ENCODE measurements at places on chromosomes 3 and 15.
A peak's percentile ranks its signal among the peaks of the same experiment; 100 is the strongest.

GRCh38 chr3:128697341-128697740 is 28.6 kb upstream of the RAB7A start:
- DNase-seq = no peak

- DNase-seq = no peak
These were observed 112.4 kb upstream of the TLE3 start for GRCh38 chr15:70210076-70210475.

- peak; percentile 39 for DNase-seq
These were observed 9.3 kb downstream of the RFTN1 start for GRCh38 chr3:16504242-16504641.

- DNase-seq = no peak
These were observed 453.3 kb downstream of the ROBO1 start for GRCh38 chr3:79314544-79314943.

GRCh38 chr3:179765396-179765795 is 112.6 kb downstream of the USP13 start:
- DNase-seq = no peak

- DNase-seq = no peak
These were observed 130.0 kb upstream of the NANOGP8 start for GRCh38 chr15:35215093-35215492.

DNA sequence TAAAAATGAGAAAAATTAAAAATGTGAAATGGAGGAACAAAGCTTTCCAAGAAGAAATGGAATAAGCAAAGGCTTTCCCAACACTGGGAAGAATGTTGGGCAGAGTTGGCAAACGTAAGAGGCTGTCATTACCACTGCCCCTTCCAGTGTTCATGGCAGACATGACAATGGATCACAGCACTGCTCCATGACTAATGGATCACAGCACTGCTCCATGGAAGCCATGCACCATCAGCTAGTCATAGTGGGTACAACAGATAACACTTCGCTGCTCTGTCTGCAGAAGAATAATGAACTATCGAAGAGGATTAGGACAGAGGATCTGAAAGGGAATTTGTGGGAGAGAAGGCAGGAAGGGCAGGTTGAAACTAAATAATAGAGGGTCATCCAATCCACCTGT is 5.0 kb downstream of the CAV3 start:
- no peak for DNase-seq

GRCh38 chr15:91521548-91521947 is 332.0 kb upstream of the SLCO3A1 start:
- DNase-seq = no peak

DNA sequence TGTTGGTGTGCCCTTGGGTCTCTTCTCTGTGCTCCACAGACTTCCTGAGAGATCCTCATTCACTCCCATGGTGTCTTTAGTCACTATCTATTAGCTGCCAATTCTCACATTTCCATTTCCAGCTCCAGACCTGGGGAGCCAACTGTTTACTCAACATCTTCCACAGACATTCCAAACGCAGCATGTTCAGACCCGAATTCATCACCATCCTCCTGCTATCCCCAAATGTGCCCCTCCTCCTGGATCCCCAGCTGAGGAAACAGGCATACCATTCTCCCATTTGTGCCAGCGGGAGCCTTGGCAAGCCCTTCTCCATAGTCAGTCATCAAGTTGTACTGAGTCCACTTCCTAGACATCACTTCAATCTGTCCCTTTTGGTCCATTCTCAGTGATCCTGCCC is 67.1 kb downstream of the TAMM41 start:
- DNase-seq = no peak

- DNase-seq = peak; percentile 3
These were observed 402.1 kb downstream of the CADM2 start for GRCh38 chr3:85360742-85361387.

GRCh38 chr15:36527235-36528162 is 51.9 kb upstream of the CDIN1 start:
- DNase-seq = peak; percentile 12

- DNase-seq = peak; percentile 32
These were observed 151.6 kb downstream of the SERPINI1 start for GRCh38 chr3:167887096-167887495.

- no peak for DNase-seq
These were observed 101.6 kb upstream of the PRR20G start for GRCh38 chr3:127389420-127389819.

- DNase-seq = no peak
These were observed 36.8 kb downstream of the TMEM40 start for GRCh38 chr3:12722226-12722625.

GRCh38 chr3:49653621-49654020 is 20.5 kb upstream of the APEH start:
- no peak for DNase-seq

DNA sequence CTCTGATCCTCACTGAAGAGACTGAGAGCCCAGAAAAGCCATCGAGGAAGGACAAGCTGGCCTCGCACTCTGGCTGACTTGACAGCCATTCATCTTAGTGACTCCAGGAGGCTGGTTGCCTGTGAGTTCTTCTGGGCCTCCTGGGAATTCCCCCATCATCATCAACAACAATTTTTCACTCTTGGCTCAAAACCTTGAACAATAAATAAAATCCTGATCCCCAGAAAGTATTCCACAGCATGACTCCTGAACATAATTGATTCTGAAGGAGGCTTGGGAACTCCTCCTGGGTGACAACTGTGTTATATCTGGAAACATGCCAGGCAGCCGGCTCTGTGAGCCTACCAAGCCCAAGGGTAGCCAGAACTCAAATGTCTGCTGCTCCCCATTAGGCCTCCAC is 188.6 kb downstream of the SHQ1 start:
- DNase-seq = no peak

DNA sequence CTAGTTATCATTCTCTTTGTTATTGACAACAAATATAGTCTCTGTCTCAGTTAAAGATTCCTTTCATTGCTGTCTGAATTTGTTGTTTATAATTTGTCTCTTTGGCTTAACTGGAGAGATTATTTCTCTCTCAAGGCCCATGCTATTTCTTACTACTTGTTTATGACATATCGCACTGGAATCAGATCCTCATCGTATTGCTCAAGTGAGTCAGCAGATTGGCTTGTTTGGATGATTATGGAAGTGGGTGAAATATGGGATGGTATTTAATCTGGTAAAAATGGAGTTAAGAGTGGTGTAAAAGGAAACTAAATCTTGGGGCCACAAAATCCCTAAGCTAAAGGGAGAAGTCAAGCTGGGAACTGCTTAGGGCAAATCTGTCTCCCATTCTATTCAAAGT is 613.1 kb downstream of the SI start:
- peak; percentile 70 for DNase-seq

DNA sequence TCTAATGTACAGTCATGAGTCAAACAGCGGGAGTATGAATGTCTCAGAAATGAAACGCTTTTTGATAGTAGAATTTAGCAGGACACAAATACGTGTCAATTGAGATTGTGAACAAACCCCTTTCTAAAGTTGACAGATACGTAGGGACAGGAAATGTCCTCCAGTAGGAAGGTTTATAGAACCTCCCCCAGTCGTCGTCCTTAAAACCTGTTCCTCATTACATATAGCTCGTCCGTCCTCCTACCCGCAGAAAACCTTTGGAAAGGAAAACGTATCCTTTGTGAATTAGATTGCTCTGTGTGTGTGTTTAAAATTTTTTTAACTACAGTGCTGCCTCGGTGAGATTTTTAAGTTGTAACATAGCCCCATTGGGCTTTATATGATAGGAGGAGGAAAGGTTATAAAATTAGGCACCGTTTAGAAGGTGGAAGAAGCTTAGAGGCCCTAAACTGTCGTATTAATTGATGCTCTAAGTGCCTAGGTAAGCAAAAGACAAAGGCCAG is 4.1 kb downstream of the UBE2E1 start:
- DNase-seq = no peak

- DNase-seq = no peak
These were observed 276.7 kb upstream of the ARRDC4 start for GRCh38 chr15:97683831-97684230.

DNA sequence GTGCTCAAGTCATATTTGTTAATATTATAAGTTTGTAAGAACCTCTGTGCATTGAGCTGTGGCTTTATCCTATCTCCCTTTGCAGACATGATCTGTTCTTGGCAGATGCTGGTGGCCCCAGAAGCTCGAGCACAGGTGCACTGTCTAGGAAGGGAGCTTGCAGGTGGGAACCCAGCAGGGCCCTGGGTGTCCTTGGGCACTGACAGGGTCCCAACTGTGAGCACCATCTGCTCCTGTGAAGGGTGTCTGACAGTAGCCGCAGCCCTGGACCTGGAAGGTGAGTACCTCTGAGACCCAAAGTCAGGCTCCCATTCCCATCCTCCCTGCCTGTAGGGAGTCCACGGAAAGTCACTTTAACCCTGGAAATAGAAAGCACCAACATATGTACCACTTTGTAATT is 2.4 kb upstream of the REC114 start:
- no peak for DNase-seq

DNA sequence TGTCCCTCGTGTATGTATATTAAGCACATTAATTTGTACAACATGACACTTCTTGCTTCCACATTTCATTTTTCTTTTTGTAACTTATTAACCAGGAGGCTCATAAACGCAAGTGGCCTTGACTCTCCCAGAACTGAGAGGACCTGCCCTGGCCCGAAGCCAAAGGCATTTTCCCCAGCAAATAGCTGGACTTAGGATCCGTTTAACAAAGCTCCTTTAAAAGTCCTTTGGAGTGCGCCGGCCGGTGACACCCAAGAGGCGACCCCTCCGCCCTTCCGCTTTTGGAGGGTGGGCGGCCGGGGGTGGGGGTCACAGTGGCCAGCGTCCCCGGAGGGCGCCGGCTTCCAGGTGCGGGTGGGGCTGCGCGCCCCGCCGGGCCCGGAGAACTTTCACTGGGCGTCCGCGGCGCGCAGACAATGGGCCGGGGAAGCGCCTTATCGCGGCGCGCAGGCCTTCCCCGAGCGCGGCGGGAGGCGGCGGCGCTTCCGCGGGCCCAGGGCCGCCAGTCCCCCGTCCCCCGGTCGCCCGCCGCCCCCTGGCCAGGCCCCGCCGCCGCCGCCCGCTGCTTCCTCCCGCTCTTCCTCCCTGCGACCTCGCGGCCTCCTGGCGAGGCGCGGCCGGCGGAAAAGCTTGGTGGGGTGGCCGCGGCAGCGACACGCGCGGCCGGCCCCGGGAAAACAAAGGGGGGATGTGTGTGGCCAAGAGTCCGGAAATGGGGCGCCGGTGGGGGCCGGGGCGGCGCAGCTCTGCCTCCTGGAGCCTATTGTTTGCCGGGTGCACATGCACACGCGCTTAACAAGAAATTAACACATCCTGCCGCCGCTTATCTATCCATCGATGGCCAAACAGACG is 613.4 kb downstream of the MCTP2 start:
- DNase-seq = no peak

GRCh38 chr3:37054370-37054769 is 61.1 kb downstream of the MLH1 start:
- DNase-seq = peak; percentile 87

DNA sequence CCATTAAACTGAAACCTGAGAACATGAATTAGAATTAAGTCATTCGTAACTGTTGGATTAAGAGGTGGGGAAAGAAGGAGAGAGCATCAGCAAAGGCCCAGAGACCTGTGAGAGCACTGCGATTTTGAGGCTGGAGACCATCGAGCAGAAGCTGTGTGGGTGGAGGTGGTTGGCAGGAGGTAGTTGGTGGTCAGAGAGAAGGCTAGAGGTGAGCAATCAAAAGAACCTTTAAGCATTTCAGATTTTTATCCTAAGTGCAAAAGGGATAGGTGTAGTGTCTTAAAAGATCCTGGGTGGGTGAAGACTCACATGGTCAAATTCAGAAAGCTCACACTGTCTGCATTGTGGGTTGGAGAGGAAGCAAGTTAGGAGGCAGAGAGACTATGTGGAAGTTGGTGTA is 65.1 kb upstream of the TEX264 start:
- no peak for DNase-seq

- no peak for DNase-seq
These were observed 32.0 kb upstream of the GBE1 start for GRCh38 chr3:81793410-81793809.

GRCh38 chr3:98784666-98785600 is 21.8 kb downstream of the ST3GAL6 start:
- DNase-seq = peak; percentile 85

DNA sequence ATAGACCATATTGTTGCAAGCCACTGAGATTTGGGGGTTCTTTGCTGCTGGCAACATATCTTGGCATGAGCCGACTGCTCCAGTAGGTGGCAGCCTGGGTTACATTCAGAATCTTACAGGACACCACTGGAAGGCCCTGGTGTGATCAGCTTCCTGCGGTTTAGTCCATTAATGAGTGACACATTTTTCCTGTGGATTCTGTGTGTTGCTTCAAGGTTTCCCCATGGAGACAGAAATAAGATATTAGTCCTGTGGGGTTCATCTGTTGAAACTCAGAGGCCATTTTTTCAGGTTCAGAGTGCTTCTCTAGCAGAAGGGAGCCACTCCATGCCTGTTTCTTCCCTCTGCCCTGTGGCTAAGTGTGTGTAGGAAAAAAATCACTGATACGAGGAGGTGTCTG is 116.2 kb downstream of the MFSD1 start:
- peak; percentile 95 for DNase-seq

DNA sequence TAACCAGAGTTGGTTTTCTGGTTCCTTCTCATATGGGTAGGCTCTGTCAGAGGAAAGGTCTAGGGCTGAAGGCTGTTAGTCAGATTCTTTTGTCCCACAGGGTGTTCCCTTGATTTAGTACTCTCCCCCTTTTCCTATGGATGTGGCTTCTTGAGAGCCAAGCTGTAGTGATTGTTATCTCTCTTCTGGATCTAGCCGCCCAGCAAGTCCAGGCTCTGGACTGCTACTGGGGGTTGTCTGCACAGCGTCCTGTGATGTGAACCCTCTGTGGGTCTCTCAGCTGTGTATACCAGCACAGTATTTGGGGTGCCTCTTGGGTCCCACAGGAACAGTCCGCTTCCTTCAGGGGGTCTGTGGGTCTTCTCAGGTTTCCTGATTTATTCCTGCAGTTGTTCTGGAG is 70.8 kb downstream of the PPP2R3A start:
- no peak for DNase-seq

GRCh38 chr3:183959214-183959613 is 58.5 kb downstream of the ABCC5 start:
- DNase-seq = no peak

GRCh38 chr3:74135808-74136207 is 478.7 kb downstream of the CNTN3 start:
- DNase-seq = no peak

DNA sequence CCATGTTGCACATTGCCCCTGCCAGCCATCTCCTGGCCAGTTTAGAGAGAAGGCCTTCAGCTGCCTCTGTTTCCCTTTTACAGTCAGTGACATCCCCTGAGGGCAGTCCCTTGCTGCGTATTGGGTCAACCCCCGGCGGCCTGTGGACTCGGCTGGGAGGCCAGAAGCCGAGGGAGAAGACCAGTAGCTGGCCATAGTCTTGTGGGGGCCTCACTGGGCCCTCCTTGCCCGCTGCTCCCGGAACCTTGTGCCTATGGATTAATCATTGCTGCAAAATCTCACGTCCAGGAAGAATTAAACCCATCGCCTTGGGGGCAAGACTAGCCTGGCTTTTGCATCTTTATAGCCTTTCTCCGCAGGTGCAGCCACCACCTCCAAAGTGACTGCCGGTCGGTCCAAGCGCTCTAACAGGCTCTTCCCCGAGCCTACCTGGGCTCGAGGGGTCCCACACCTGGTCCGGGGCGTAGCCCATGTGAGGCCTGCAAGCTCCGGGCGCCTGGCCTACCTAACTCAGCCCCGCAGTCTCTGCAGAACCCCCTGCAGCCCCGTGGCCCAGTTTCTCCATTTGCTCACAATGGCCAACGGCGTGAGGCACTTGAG is 870 bp upstream of the CHAC1 start:
- no peak for DNase-seq

All from LHCN-M2 (cell line).